ENCODE measurements at places on chromosomes 5 and 9.

GRCh38 chr5:79135790-79136553, 24.4 kb downstream of the BHMT start:
- DNase-seq, result no peak

DNA sequence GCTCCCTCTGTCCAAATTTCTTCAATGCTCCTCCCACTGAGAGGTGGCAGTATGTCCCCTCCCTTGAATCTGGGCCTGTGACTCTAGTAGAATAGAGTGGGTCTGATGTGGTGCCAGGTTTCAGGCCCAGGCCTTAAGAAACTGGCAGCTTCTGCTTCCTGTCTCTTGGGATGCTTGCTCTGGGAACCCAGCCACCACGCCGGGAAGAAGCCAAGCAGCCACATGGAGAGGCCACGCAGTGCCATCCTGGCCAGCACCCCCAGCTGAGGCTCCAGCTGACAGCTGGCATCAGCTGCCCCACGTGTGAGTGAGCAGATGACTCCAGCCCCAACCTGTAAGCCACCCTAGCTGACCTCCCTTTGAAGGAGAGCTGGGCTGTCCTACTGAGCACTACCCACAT, 7.3 kb upstream of the TSPAN17 start:
- DNase-seq, result no peak

- DNase-seq, result no peak
Measured at GRCh38 chr5:89929173-89929572, 480.4 kb downstream of the CETN3 start.

GRCh38 chr5:95628933-95629332, 9.0 kb downstream of the GPR150 start:
- DNase-seq, result no peak

DNA sequence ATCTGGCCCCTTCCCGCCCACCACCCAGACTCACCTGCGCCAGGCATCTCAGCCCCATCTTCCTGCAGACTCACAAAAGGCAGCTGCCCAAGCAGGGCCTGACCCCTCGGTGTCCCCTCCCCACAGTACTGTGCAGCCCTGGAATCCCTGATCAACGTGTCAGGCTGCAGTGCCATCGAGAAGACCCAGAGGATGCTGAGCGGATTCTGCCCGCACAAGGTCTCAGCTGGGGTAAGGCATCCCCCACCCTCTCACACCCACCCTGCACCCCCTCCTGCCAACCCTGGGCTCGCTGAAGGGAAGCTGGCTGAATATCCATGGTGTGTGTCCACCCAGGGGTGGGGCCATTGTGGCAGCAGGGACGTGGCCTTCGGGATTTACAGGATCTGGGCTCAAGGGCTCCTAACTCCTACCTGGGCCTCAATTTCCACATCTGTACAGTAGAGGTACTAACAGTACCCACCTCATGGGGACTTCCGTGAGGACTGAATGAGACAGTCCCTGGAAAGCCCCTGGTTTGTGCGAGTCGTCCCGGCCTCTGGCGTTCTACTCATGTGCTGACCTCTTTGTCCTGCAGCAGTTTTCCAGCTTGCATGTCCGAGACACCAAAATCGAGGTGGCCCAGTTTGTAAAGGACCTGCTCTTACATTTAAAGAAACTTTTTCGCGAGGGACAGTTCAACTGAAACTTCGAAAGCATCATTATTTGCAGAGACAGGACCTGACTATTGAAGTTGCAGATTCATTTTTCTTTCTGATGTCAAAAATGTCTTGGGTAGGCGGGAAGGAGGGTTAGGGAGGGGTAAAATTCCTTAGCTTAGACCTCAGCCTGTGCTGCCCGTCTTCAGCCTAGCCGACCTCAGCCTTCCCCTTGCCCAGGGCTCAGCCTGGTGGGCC, 1.9 kb downstream of the IL13 start:
- DNase-seq, result no peak

DNA sequence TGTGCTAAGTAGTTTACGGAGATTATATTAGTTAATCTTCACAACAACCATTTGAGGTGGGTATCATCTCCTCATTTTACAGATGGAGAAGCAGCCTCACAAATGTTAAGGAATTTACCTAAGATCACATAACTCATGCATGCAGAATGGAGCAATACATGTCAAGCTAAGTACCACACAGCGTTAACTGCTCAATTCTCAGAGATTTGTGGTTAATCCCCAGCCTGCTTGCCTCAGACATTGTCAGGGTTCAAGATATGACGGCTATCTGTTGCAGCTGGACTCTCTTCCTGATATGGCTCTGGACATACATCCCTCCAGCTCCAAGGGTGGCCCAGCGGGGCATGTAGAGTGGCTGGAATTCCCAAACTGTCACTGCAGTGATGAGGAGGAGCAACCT, 7.3 kb upstream of the ZNF346 start:
- DNase-seq, result no peak

GRCh38 chr9:7854763-7855162, 55.2 kb upstream of the DMAC1 start:
- DNase-seq, result no peak
